ENCODE measurements at places on chromosomes 5 and 9.

DNA sequence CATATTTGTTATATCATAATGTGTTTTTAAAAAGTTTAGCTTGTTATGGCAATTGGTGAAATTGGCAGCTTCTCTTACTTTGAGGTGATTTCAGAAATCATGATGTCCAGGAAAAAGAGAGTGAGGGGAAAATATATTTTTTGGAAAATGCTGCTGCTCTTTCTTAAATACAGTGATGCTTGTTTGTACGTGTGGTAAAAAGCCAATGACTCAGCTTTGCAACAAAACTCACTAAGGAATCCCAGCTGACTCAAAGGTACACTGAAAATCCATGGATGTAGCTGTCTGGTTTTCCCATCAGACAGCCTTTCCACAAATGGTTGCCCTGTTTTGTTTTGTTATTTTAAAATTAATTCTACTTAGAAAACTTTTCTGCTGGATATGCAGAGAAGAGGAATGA lies 306.4 kb upstream of the PAPPA start:
- no peak for DNase-seq

- DNase-seq: no peak
These were observed 262.5 kb downstream of the DOCK8 start for GRCh38 chr9:477193-477592.

GRCh38 chr9:129335464-129336129 lies 157.5 kb upstream of the IER5L start:
- DNase-seq: no peak

DNA sequence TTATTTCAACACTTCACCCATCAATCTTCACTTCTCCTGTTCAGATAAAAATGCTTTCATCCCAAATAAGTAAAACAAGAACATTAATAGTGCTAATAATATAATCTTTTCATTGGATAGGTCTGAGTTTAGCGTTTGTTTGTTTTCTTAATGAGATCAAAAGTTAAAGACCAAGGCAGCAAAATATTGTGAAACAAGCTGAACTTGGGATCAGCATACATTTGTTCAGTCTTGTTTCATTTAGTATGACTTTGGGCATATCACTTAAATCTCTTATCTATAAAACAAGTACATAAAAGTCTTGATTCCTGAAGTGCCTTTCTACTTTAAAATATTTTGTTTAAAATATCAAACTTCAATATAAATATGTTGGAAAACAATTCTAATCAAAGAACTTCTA lies 13.4 kb upstream of the SNX24 start:
- DNase-seq: no peak

DNA sequence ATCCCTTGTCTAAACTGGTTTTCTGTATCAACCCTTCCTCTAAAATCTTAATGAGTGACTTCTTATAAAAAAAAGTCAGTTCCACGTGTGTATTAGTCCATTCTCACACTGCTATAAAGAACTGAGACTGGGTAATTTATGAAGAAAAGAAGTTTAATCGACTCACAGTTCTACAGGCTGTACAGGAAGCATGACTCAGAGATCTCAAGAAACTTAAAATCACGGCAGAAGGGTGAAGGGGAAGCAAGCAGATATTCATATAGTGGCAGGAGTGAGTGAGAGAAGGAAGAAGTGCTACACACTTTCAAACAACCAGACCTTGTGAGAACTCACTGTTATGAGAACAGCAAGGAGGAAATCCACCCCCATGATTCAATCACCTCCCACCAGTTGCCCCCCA lies 307.8 kb upstream of the ARRDC3 start:
- no peak for DNase-seq

GRCh38 chr9:121140162-121140561 lies 61.5 kb downstream of the RAB14 start:
- no peak for DNase-seq

- DNase-seq: no peak
These were observed 157.0 kb upstream of the RAI14 start for GRCh38 chr5:34499001-34499734.

GRCh38 chr5:5622806-5623205 lies 200.3 kb downstream of the ICE1 start:
- no peak for DNase-seq

DNA sequence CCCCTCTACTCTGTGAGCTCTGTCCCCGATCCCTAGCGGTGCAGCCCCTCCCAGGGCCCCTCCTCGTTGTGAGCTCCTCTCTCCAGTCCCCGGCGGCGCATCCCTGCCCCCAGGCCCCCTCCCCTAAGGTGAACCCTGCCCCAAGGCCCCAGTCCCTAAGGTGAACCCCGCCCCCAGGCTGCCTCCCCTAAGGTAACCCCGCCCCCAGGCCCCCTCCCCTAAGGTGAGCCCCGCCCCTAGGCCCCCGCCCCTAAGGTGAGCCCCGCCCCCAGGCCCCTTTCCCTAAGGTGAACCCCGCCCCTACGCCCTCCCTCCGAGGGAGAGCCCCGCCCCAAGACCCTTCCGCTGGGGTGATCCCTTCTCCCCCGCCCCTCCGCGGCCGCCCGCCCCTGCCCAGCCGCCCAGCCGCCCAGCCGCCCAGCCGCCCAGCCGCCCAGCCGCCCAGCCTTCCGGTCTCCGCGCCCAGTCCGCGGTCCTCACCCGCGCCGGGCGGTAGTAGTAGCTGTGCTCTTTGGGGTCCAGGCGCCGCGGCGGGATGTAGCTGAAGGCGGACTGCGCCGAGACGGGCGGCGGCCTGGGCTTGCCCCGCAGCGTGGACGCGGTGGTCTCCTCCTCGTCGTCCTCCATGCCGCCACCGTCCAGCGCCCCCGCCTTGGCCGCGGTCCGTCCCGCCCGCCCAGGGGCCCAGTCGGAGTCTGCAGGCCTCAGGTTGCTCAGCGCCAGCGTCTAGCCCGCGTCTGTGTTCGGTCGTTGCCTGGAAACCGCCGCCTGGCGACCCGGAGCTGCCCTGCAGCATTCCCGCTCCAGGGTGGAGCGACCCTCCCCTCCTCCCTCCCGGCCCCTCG lies at the start of gene CFAP90:
Gene CFAP90 (minus strand): TSS at position 739 of the 845 bp plus-strand sequence. CDS start 112 bp downstream, at position 627.
- peak; percentile 45 for DNase-seq

DNA sequence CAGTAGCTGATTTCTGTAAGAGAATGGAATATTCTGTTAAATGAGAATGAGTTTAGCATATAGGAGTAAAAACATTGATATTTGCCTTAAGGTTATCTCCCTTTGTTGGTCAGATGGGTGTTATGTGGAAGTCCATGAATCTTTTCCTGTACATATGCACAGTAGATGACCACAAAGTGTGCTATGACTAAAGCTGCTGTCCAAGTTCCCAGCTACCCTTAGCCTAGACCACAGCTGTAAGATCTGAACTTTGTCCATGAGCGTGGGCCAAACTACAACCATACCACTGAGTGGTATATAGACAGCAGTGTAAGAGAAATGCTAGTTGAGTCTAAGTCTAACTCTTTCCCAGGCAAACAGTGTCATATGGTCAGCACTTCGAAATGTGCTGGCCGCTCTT lies 48.8 kb downstream of the CD180 start:
- no peak for DNase-seq

DNA sequence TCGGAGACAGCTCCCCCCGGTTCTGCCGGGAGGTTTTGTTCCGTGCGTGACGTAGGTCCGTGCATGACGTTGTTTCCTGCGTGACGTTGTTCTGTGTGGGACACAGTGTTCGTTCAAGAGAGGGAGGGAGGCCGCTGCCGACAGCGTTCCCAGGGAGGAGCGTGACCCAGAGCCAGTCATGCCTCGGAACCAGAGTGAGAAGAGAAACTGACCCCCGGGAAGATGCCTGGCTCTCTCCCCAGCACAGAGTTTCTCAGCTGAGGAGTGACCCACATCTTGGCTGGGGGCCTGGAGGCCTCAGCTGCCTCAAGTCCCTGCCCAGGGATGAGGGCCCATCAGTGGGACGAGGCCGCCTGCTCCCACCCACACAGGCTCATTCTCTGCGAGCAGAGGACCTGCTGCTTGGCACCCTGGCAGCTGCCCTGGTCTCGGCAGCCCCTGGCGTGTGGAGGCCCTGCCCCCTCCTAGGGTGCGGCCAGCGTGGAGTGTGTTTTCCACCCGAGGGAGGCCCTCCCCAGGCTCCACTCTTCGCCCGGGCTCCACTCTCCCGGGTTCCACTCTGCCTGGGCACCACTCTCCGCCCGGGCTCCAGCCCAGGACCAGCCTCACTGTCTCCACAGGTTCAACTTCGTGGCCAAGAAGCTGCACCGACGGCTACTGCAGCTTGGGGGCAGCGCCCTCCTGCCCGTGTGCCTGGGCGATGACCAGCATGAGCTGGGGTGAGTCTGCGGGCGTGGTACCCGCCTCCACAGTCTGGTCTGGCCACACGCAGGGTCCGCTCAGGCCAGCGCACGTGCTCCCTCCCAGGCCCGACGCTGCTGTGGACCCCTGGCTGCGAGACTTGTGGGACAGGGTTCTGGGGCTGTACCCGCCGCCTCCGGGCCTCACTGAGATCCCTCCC lies 7.9 kb downstream of the NDOR1 start:
- DNase-seq: no peak

DNA sequence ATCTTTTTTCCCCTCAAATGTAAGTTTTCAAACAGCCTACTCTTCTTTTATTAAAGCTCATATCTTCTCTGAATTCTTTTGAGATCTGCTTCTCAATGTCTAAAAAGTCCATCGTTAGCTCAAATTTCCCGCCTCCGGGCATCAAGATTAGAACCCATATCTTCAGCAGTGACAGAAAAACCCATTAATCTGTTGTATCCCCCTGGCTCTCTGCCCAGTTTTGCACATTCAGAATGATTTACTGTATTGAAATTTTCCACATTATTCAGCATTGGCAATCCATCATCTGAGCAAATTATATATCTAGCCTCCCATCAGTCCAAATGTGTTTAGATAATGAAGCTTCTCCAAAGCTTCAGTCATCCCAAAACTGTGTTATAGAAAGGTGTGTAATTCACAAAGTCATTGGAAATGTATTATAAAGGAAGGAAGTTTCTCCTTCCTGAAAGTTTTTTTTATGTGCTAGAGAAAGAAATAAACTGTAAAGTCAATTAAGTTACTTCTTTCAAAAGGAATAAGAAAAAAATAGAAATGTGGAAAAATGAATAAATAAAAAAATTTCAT lies 849.9 kb downstream of the MAT2B start:
- DNase-seq: no peak

- DNase-seq: no peak
These were observed 319.2 kb downstream of the IRX2 start for GRCh38 chr5:2432076-2432920.

DNA sequence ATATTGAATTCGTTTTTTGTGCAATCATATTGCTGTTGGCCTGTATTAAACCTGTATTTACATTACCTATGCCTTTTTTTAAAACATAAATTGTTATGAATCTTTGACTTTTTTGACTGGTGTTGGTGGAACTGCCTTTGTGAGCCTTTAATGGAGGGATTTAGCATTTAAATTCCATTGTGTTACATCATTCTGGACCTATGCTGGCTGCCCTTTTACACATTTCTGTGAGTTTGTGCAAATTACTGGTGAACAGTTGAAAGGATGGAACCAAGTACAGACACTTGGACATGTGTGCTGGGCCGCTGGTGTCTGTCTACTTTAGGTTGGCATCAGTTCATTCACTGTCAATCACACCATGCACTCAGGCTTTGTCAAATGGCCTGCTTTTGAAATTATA lies 3.4 kb downstream of the SNX18 start:
- DNase-seq: no peak

GRCh38 chr5:92580814-92581213 lies 1000.2 kb downstream of the NR2F1-AS1 start:
- DNase-seq: no peak

DNA sequence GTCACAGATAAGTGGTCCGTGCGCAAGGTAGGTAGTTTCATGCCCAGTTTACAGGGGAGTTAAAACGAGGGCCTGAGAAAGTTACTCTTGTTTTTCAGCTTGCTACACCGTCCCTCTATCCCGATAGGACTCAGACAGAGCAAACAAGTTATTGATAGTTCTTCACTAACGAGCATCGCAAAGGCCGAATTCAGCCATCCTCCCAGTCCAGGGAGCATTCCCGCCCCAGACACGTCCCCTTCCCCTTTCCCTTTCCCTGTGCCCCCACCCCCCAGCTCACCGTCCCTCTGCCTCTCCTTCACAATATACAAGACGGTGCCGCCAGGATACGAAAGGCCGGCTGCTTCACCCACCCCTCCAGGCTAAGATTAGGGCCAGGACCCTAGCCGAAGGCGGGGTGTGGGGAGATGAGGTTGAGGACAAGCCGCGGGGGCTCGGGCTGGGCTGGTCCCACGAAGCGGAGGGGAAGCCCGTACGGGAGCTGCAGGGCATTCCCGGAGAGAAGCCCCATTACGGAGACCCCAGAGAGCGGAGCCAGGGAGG lies 599 bp downstream of the KIAA1191 start:
- DNase-seq: peak; percentile 47

DNA sequence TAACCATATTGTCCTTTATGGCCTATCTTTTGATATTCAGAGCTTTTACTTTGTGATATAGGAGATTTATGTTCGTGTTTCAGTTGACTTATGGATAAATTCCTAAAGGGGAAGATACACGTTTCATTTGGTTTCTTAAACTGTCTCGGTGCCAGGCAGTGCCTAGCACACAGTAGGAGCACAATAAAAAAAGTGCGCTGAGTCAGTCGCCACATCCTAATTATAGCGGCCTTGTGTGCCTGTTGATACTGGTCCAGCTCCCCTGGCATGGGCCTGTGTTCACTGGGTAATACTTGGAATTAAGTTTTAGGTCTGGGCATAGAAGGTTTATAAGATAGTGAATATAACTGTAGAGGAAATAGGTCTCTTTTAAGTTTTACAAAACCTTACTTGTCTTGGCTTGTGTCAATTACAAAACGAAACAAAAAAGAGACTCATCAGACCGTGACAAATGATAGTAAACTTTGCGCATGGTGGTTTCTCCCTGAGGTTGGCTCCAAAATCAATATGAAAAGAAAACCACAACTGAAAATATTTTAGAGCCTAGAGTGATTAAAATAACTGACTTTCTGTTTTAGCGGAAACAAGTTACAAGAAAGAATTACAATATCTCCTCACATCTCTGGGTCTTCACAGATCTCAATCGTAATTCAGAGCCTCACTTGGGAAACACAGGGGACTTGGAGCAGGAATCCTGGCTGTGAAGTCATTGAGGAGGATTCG lies 84.8 kb downstream of the MVB12B start:
- DNase-seq: peak; percentile 65

GRCh38 chr5:141734501-141735229 lies 52.6 kb upstream of the ARAP3 start:
- peak; percentile 70 for DNase-seq

DNA sequence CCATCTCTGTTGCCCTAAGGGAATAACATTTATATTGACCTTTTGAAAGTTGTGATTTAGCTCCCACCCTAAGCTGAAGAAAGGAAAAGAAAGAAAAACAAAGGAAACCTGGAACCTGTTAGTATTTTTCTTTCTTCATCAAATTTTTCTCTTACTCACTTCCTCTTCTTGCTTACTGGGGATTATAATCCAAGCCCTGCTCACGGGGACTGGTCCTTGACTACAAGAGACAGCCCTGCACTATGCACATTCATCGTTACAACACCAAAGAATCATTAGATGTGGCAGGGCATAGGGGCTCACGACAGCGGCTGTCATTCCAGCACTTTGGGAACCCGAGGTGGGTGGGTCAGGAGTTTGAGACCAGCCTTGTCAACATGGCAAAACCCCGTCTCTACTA lies 37.8 kb upstream of the LPAR1 start:
- DNase-seq: no peak

GRCh38 chr9:91177661-91178280 lies 183.9 kb downstream of the AUH start:
- DNase-seq: peak; percentile 54

GRCh38 chr9:131701789-131702337 lies 38.0 kb downstream of the RAPGEF1 start:
- no peak for DNase-seq

All from activated naive CD4-positive, alpha-beta T cell treated with anti-CD3 and anti-CD28 coated beads, Interleukin-2, amount 10 ng/mL, durations not matched to agents 7 days and 5 days (primary cell).